ENCODE measurements at places on chromosomes 7 and 10.

GRCh38 chr10:106515206-106515790 is 649.2 kb downstream of the SORCS1 start:
- no peak for DNase-seq

DNA sequence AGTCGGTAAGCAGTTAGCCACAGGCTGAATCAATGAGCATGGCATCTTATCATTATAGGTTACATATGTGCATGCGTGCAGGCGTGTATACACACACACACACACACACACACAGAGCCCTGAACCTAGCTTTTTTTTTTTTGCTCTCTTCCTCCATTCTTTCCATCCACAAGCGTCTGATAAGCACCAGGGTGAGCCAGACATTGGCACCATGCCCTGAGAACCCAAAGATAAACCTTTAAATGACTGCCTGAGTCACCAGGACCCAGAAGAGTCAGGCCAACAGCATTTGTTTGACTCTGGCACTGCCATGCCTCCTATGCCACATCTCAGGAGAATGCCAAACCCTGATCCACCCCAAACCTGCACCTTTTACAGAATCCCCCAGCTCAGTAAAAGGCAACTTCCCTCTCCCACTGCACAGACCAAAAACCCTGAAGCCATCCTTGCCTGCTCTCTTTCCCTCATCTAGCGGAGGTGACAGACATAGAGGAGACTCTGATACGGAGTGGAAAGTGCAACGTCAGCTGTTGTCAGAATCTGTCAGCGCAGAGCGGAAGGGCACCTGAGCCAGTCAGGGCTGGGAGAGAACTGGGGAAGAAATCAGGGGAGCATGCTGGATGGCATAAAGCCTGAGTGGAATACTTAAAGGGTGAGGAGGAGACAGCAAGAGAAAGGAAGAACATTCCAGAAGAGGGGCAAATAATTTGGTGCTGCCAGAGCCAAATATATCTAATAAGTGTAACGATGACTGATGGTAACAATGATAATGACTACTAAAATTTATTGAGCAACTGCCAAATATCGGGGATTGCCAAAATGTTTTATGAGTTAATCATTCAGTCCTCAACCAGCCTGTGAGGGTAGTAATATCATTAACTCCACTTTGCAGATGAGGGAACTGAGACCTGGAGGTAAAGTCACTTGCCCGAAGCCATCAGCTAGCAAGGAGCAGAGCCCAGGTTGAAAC is 3.2 kb downstream of the PARP12 start:
- DNase-seq: no peak

DNA sequence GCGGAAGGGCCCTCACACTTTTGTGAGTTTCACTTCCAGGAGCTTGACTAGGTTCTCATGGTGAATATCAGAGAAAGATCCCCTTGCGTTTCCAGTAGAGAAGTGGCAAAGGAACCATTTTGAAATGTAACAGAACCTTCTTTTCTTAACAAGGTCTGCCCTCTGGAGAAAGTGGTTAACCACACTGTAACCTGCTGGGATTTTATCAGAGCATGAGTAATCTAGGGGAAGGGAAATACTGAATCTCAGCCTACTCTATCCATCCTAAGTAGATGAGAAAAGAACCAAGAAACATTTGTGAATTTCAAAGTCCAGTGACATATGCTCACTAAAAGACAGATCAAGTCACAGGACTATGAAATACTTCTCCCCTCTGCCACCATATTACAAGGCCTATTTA is 235.5 kb downstream of the ZEB1 start:
- no peak for DNase-seq

DNA sequence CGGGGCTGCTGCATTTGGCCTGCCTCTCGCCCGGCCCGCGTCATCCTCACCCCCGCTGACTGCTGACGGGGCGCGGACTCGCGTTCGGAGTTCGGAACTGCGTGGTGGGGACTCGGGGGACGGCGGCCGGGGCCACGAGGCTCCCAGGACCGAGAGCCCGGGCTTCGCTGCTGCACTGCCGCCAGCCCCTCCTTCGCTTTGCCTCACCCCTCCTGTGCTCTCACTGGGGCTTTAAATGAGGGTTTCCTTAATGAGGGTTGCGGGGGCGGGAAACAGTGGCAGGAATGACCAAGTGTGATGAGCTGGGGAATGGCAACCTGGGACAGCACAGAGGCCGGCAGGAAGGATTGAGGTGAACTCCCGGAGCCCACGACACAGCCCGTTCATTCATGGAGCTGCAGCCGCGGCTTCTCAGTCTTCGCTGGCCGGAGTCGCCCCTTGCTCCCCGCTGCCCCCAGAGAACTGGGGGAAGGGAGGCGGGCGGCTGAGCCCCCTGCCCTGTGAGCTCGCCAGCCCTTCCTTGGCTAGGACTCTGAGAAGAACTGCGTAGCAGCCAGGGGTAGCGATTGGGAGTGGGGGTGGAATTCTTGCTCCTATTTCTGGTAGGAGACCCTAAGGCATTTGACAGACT is 1.5 kb upstream of the LRRC4 start:
- no peak for DNase-seq

DNA sequence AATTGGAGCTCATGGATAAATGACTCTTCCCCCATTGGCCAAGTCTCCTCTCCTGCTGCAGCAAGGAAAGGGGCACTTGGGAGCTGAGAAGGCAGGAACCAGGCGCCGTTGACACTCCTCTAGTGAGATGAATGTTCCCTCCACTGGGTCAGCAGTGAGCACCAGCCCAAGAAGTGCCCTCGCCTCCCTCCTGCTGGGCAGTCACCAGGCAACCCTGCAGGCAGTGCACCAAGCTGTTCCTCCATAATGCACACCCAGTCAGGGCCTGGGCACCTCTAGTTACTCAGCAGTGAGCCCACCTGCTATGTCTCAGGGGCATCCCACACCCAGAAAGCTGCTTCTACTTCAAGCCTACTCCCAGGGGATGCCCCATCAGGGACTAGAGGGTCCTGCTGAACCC is 84.3 kb downstream of the KCNMA1 start:
- DNase-seq: no peak

DNA sequence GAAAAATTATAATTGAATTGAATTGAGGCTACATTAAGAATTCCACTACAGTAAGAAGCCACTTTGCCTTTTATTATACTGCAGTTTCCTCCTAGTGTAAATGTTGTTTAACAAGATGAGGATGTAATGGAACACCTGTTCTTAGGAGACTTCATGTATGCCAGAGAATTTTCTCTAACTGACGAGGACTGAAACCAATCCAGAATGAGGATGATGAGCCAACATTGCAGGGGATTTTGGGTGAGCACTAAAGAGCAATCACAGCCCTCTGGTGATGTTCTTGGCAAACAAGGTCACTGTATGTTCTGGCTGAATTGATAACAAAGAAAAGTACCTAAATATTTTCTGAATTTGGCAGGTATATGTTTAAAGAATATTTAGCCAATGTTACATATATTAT is 60.9 kb downstream of the RELN start:
- DNase-seq: no peak

GRCh38 chr7:152402384-152403250 is 33.2 kb downstream of the KMT2C start:
- DNase-seq: no peak

DNA sequence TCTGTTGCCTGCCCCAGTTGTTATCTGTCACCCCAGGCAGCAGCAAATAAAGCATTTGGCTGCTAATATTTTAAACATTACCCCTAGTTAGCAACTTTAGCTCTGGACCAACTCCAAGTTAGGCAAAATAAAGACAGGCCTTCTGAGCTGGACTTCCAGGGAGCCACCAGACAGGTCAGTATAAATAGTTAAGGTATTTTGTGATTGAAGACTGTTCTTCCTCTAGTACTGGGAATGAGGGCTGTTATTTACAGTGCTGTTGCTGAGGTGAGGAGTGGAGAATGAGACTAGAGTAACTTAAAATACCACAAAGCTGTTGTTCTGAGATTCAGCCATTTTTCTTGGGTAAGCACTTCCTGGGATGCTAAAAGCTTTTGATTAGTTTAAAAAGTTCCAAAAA is 40.1 kb downstream of the ZNF518A start:
- no peak for DNase-seq

GRCh38 chr7:159115601-159116501 is 28.8 kb downstream of the VIPR2 start:
- no peak for DNase-seq

DNA sequence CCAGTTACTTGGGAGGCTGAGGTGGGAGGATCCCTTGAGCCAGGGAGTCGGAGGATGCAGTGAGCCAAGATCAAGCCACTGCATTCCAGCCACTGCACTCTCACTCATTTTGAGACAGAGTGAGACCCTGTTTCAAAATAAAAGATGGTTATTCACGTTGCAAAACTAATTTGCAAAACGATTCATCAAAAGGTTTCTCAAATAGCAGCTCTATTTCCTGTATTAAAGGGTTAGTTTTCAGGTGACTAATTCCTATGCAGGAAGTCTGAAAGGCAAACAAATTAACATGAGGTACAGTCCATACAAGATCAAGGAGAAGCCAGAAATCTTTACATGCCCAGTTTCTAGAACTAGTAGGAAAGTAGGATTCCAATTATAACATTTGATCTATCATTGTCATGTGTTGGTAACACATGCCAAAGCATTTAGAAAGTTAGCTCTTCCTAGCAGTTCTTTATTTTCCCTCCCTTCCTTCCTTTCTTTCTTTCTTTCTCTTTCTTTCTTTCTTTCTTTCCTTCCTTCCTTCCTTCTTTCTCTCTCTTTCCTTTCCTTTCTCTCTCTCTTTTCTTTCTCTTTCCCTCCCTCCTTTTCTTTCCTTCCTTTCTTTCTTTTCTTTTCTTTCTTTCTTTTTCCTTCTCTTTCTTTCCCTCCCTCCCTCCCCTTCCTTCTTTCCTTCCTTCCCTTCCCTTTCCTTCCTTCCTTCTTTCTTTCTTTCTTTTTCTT is 49.3 kb downstream of the DENND2A start:
- DNase-seq: no peak

DNA sequence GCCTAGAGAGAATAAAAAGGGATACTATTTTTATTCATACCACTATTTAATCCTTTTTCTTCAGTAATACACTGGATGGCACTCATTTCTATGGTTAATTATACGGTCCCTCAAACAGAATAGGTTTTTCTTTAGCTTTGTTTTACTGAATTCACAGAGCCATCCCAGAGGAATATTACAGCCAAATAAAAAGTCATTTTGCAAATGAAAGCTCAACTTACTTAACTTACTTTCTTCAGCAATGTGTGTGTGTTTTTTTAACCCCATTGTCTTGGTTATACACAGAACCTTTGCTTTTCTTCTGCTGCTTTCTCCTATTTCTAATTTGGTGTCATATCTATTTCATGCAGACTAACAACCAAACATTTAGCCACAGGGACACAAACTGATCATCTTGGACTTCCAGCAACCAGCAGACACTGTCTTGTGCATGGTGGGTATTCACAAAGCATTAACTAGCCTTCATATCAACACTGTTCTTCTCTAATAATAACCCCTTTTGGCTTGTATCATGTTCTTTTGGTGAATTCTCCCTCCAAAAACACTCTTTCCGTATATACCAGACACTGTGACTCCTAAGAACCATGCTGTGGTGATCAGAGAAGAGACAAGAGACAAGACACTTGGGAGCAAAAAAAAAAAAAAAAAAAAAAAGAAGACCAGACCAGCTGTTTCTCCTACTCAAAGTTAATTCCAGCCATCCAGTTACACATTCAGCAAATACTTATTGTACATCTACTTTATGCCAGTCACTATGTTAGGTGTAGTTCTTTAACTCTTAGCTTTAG is 40.4 kb downstream of the PIP4K2A start:
- DNase-seq: no peak

GRCh38 chr7:55056577-55057480 is 38.0 kb downstream of the EGFR start:
- DNase-seq: no peak

DNA sequence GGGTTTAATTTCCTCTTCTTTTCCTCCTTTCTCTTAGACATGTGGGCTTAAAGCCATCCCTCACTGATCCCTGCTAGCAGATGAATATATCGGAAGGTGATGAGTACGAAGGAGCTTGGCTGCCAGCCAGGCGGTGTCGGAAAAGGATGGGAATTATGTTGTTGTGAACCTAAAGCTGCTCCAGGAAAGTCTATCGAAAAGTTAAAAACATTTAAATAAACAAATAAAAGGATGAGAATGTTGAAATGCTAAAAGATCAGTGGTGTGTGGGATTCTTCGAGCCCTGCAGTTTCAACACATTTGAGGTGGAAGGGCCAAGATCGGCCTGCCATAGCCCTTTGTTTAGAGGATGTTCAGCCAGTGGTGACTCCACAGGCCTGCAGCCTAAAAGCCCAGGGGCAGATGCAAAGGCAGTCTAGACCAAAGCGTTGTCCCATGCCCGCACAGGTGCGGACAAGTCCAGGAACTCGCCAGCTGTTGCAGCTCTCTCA is 107.9 kb downstream of the JCAD start:
- DNase-seq: no peak

GRCh38 chr10:60597513-60597912 is 180.8 kb upstream of the CDK1 start:
- no peak for DNase-seq

DNA sequence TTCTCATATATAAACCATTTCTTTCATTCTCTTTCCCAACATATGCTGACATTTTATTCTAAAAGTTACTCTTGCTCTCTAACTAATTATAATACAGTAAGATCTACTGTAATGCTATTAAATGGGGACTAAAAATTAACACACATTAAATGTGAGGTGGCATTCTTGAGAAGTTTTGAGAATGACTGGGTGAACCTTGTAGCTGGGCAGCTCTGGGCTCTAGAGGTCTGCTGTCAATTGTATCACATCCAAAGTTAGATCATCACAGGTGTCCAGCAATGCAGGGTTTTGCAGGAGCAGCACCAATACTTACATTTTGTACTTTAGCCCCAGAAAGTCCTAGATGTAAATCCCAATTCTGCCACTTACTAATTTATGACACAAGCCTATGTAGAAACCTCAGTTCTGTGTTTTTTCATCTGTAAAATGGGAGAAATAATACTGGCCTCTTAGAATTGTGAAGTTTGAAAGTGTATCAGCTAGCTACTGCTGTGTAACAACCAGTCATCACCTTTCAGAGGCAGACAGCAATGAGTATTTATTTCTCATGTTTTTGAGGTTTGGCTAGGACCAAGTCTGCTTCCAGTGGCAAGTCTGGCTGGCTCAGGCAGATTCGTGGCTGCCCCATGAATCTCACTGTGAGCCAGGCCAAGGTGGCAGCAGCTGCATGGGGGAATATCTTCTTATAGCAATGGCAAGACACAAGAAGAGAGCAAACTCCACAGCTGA is 79.6 kb upstream of the EMX2 start:
- DNase-seq: no peak
